Stimulated activated CD4-positive, alpha-beta T cell treated with anti-CD3 and anti-CD28 coated beads, Interleukin-15, amount 100 ng/mL, for 1 hour (primary cell): ENCODE measurements at places on chromosomes 12 and 14.

DNA sequence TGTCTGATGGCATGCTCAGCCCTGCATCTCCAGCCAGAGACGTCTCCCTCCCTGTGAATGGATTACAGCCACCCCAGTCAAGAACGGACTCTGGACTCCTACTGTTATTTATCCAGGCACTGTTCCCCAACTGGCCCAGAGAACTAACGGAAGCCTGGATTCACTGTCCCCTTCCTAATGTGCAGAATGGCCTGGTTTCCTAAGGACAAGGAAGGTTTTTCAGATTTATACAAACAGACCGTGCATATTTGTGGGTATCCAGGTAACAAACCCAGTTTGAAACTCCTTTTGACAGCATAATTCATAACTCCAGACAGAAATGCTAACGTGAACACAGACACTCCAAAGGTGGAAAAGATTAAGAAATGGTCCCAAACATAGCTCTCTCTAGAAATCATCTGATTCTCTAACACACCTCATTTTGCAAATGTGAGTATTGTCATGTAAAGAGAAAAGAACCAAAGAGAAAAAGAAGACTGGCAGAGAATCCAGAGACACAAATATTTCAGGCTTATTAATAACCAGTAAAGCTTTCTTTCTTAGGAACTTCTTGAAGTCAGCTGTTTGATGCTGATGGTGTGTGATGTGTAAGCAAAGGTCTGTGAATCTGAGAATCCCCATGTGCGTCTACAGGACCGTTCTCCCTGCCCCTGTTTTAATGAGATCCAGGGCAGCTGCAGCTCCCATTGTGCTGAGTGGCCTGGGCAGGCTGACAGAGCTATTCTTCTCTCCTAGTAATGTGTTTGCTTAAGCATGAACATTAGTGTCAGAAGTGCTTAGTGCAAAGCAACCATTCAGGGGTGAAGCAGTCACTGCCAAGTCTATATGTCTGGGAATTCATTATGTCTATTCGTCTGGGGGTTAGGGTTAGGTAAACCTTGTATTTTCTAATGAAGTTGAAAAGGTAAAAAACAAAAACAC lies 86.8 kb upstream of the HIF1A start:
- no peak for DNase-seq

- no peak for DNase-seq
Observed at GRCh38 chr14:91008759-91009409, 51.6 kb downstream of the RPS6KA5 start.

- DNase-seq: no peak
Observed at GRCh38 chr14:89504602-89505313, 87.7 kb upstream of the FOXN3 start.

- no peak for DNase-seq
Observed at GRCh38 chr14:90534091-90534837, 137.4 kb downstream of the CALM1 start.

DNA sequence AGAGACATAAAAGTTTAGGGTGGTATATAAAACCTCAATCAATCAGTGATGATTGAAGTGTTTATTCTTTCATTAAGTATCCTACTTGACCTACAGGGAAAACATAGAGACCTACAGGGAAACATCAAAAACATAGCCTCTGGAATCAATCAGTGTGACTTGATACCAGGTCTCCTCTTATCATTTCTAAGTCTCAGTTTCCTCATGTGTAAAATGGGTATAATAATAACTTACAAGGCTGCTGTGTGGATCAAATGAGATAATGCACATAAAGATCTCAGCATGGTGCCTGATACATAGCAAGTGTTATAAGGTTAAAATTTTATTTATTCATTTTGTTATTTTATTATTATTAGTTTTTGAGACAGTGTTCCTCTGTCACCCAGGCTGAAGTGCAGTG lies 22.2 kb upstream of the GNPTAB start:
- no peak for DNase-seq

- no peak for DNase-seq
Observed at GRCh38 chr14:35406506-35407305, 2.2 kb upstream of the NFKBIA start.

DNA sequence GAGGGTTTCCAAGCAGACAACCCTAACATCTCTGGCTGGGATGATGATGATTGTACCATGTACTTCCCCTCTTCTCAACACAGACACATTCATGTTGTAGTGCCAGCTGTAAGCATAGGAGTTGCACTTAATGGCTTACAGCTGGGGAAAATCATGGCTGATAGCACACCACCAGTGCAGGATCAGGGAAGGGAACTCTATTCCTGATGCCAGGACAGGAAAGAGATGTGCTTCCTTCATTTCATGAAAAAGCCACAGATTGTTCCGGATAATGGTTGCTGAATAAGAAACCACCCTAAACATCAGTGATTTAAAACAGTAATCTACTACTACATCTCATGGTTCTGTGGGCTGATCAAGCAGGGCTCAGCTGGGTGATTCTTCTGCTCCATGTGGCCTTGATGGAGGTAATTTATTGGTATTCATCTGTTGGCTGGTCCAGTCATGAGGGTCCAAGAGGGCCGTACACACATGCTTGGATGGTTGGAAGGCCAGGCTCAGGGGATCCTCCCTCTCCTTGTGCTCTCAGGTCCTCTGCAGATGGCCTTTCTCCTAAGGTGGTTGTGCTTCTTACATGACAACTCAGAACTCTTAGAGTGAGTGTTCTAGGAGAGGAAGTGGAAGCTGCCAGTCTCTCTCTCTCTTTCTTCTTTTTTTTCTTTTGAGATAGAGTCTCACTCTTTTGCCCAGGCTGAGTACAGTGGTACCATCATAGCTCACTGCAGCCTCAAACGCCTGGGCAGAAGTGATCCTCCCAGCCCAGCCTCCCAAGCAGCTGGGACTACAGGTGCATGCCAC lies 16.5 kb downstream of the TRAF3 start:
- no peak for DNase-seq

DNA sequence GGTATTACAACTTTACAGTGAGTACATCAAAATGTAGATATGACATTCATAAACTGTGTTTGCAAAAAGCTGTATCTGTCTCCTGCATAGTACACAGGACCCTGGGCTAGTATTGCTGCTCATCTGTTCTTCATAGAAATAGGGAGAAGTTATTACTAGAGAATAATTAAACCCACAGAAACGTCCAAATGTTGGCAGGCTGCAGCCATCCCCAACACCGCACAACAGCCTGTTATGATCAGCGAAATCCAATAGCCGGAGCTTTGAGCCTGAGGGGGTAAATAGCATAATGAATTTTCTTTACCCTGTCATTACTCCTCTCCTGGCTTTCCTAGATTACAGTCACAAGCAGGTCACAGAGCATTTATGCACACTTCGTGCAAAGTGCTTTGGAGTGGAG lies 178.0 kb downstream of the DACT1 start:
- DNase-seq: no peak

- no peak for DNase-seq
Observed at GRCh38 chr12:57451233-57451778, 3.8 kb upstream of the INHBE start.

GRCh38 chr14:98622208-98623051 lies 649.6 kb downstream of the BCL11B start:
- no peak for DNase-seq

DNA sequence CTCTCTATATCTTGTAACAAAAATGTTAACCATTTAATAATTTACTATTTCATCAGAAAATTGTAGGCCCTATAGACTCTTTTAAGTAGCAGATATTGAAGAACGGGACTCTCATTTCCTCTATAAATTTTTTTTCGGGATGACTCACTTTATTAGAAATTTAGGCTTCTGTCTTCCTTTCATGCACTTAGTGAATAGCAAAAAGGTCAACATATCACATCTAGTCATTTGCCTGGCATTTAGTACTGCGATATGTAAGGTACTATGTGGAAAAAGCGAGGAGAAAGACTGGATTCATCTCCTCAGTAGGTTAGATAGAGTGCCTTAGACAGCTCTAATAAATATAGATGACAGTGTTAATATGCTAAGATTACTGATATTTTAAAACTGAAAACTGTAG lies 166.3 kb upstream of the PTPRQ start:
- no peak for DNase-seq

DNA sequence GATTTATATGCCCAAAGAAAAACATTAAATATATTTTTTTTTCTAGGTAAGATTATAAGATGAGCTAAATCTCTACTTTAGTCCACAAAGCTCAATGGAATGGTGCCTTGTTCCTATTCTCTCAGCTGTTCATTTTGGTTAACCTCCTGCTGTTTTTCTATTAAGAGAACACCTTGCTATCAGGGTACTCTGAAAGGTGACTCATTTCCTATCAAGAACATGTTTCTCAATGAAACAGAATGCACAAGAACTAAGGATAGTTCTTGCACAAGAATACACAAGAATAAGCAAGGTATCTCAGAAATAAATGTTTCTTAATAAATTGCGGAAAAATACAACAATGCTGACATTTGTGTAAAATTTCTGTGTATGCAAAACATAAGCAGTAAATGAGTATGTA lies 14.1 kb downstream of the ABCD2 start:
- no peak for DNase-seq

- no peak for DNase-seq
Observed at GRCh38 chr12:80107221-80107620, 7.9 kb downstream of the OTOGL start.

- no peak for DNase-seq
Observed at GRCh38 chr14:86619726-86620125, 1089.8 kb downstream of the FLRT2 start.

GRCh38 chr14:21185491-21185890 lies 29.6 kb upstream of the OR5AU1 start:
- DNase-seq: no peak

DNA sequence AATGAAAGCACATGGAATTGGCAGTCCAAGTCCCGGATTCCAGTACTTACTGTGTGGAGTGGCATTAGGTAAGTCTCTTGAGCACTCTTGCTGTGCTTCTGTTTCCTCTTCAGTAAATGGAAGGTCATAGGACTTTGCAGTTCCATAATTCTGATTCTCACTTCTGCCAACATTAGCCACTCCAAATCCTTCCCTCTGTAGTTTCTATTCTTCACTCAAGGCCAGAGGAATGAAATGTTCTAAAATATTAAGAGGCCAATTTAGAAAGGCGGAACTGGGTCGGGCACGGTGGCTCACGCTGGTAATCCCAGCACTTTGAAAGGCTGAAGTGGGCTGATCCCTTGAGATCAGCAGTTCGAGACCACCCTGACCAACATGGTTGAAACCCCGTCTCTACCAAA lies 19.8 kb upstream of the SLC5A8 start:
- DNase-seq: no peak

GRCh38 chr12:6085841-6086240 lies 38.6 kb downstream of the VWF start:
- DNase-seq: no peak

DNA sequence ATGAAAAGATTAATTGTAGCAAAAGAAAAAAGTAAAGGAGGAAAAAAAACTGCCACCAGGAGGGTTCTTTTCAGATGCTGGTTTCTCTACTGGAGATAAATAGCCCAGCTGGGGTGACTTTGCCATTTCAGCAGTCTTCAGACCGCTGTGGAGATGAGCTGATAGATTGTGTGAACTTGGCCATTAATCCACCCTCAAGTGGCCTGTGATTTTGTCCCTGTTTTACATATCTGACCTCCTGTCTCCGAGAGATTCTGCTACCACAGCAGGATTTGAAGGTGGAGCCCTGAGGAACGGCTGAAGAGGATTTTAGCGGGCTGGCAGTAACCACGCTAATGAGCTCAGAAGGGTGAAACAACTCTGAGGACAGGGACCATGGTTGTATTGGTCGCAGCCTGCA lies 72.7 kb downstream of the WSCD2 start:
- no peak for DNase-seq

DNA sequence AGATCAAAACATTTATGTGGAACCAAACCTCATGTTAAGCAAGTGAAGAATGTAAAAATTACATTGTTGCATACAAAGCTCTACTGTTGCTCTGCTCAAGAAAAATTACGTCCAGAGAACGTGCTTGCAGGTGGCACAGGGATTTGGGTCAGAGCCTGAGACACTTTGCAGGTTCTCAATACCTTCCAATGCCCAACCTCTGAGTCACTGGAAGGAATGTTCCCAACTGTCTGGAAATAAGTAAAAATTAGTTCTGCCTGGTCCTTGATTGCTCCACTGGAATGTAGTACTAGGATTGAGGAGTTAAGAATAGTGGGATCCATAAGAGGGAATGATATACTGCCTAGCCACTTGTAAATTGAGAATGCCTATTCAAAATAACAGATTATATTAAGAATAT lies 2.8 kb upstream of the IFNG start:
- no peak for DNase-seq

- no peak for DNase-seq
Observed at GRCh38 chr12:21599143-21599999, 5.3 kb downstream of the GYS2 start.

GRCh38 chr12:71752891-71753290 lies 1.8 kb upstream of the RAB21 start:
- no peak for DNase-seq

GRCh38 chr14:68471964-68472508 lies 320.8 kb downstream of the ZFP36L1 start:
- no peak for DNase-seq

DNA sequence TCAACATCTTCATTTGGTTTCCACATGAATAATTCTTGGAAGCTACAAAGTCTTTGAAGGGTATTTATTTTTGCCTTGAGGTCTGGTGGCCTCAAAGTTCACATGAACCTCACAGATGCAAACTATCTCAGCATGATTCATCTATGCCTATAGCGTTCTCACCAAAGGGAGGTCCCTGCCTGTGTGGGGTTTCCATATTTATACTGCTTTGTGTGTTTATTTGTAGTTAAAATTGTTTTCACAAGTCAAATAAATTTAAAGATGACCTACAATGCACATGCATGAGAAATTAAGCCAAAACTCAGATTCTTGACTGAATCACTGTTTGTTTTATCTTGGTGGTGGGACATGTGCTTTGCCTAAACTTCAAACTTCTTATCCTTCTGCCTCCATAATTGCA lies 176.7 kb downstream of the PPM1H start:
- no peak for DNase-seq

DNA sequence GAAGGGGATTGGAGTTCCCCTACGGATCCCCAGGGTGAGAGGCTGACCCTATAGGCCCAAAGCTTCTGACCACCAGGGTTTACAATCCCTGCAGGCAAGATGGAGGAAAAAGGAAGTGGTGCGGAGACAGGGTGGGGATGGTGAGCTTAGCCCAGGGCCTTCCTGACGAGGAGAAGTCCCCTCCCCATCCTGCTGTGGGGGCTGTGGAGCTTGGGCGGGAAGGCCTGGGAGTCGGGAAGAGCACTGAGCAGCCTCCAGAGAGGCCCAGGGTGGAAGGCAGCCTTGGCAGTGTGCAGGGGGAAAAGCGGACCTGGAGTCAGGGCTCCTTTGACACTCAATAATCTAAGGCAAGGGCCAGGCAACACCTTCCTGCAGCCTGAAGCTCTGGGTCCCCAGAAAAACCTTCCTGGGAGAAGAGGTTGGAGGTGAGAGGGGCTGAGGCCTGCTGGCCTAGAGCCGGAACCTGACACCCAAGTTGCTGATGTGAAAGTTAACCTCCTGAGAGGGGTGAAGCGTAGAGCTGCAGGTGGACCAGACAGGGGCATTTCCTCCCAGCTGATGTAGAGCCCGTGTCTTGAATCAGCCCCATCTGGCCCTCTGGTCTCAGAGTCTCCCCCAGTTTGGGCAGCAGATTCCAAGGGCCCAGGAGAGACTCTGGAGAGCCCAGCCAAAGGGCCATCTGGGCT lies 6.0 kb downstream of the HDAC7 start:
- no peak for DNase-seq
